ENCODE measurements at places on chromosomes 7 and 10.
A peak's percentile ranks its signal among the peaks of the same experiment; 100 is the strongest.

DNA sequence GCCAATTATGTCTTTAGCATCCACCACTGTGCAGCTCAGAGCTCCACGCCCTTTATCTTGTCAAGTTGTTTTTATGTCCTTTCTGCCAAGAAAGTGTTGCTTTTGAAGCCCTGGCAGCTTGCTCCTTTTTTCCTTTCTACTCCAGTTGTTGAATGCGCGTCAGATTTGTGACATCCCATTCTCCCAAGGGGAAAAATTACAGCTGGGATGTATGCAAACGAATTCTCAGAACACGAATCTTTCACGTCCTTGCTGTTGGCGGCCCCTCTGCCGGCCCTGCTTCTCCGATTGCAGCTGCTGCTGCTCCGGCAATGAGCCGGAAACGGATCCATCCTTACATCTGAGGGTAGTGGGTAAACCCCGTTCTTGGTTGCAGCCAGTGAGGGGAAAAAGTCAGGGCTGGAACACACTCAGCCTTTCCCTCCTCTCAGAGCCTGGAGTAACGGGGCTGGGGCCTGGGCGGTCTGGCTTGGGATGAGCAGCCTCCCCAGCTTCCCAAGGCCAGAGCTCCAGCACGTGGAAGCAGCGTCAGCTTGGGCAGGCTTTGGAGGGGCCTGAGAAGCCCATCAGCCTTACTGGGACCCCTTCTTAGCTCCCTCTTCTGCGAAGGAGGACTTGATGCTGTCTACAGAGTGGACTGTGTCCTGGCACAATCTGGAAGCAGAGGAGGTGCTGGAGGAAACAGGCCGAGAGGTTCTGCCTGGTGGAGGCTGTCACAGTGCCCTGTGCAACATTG lies 79.0 kb upstream of the CHST15 start:
- no peak for DNase-seq

- DNase-seq, result peak; percentile 28
Observed at GRCh38 chr7:123871998-123872867, 27.3 kb downstream of the HYAL4 start.

DNA sequence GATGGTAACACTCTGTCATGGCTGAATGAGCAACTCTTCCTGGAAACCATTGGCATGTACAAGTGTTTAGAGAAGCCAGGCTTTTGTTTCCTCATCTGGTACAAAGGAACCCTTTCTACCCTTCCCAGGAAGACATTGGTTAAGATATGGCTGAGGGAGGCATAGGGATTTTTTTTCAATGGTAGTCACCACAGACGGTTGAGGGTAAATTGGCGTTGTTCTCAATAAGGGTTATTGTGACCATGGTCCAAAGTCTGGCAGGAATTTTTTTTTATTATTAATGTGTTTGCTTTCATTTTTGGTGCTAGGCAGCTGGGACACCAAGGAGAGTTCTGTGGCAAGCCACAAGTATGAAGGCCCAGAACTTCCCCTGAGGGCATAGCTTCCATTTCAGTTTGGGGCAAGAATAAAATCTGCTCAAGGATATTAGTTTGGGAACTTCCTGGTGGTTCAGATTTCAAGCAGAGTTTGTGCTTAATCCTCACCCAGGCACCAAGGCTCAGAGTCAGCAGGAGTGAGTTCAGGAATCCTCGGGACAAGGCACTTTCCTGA lies at the start of gene PLEKHS1:
PLEKHS1 (plus strand) TSS at position 502 of the 552 bp plus-strand sequence. CDS start 3,596 bp downstream, outside the sequence.
- DNase-seq, result peak; percentile 49

DNA sequence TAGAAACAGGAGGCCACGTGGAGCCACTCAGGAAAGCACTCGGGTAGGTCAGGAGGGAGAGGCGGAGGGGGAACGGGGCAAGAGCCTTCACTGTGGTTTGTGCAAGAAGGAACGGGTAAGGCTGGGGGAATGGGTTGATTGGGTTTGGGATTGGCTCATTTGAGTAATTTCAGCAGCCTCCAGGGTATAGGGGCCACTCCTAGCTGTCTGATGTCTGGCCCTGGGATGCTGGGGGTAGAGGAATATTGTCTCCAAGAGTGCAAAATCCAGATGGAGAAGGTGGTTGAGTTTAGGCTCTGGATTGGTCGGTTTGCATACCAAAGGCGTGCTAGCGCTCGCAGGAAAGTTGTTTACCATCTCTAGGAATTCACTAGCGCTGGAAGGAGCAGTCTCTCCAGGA lies 47.2 kb downstream of the MYL10 start:
- DNase-seq, result no peak

GRCh38 chr10:23648618-23649017 lies 209.7 kb downstream of the OTUD1 start:
- DNase-seq, result no peak

GRCh38 chr7:30934225-30934624 lies 22.6 kb downstream of the AQP1 start:
- no peak for DNase-seq

DNA sequence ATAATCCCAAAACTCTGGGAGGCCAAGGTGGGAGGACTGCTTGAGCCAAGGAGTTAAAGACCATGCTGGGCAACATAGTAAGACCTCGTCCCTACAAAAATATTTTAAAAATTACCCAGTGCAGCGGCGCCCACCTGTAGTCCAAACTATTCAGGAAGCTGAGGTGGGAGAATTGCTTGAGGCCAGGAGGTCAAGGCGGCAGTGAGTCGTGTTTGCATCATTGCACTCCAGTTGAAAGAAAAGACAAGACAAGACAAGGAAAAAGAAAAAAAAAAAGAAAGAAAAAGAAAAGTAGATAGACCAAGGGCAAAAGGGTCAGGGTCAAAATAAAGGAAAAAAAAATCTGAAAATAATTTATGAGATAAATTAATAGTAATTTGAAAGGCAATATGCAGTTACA lies 5.8 kb downstream of the ANXA7 start:
- DNase-seq, result no peak

GRCh38 chr10:104337985-104338735 lies at the start of gene ITPRIP:
TSS of gene ITPRIP (minus strand) at chr10:104338465. CDS start at chr10:104316051, 22,414 bp downstream.
- peak; percentile 86 for DNase-seq

Measured in AG10803 (cell line).